ENCODE measurements at places on chromosomes 1 and 21. TPM values are rescaled to one million over a fixed set of nuclear protein-coding genes. Genes with fewer than 3 reads are reported as not detected.

DNA sequence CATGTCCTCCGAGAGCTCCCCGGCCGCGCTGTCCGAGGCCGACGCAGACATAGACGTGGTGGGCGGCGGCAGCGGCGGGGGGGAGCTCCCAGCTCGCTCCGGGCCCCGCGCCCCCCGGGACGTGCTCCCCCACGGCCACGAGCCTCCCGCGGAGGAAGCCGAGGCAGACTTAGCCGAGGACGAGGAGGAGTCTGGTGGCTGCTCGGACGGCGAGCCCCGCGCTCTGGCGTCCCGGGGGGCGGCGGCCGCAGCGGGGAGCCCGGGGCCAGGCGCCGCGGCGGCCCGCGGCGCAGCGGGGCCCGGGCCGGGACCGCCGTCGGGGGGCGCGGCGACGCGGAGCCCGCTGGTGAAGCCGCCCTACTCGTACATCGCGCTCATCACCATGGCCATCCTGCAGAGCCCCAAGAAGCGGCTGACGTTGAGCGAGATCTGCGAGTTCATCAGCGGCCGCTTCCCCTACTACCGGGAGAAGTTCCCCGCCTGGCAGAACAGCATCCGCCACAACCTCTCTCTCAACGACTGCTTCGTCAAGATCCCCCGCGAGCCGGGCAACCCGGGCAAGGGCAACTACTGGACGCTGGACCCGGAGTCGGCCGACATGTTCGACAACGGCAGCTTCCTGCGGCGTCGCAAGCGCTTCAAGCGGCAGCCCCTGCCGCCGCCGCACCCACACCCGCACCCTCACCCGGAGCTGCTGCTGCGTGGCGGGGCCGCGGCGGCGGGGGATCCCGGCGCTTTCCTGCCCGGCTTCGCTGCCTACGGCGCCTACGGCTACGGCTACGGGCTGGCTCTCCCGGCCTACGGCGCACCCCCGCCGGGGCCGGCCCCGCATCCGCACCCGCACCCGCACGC, 547 bp downstream of the FOXD2 start:
- no peak for DNase-seq

DNA sequence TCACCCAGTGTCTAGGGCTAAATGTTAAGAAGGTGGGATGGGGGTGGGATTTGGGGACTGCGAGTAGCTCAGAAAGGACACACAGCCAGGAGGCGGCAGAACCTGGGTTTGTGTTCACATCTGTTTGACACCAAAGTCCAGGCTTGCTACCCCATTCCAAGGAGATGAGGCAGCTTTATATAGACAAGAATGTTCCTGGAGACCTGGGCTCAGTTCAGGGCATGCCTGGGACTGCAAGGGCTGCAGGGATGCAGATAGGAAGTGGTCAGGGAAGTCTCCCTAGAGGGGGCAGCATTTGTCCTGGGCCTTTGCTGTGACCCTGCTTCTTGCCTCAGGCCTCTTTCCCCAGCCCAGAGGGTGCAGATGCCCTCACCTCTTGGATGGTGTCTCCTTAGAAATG, 16.3 kb downstream of the PADI3 start:
- DNase-seq, result peak; percentile 69

DNA sequence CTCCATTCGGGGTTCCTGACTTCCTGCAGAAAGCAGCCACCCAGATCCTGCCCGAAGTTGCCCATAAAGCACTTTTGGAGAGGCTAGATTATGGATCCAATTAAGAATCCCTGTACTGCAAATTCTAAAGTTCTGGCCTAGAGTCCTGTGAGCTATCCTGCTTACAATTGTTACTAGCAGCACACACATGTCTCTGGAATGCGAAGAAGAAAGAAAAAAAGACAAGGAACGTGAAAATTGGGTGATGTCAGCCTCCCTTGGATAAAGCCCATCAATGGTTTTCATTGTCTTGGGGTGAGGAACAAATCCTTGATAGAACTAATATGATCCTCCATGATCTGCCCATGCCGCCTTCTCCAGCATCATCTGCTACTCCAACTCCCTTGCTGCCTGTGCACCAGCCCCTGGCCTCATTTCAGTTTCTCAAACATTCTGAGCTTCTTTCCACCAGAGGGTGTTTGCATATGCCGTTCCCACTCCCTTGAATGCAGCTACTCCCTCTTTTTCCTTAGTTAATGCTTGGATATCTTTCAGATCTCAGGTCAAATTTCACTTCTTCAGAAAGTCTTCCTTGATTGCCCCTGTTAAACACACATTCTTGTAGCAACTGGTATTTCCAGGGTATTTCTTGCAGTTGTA, 94.0 kb downstream of the ST6GALNAC5 start:
- DNase-seq, result peak; percentile 39

DNA sequence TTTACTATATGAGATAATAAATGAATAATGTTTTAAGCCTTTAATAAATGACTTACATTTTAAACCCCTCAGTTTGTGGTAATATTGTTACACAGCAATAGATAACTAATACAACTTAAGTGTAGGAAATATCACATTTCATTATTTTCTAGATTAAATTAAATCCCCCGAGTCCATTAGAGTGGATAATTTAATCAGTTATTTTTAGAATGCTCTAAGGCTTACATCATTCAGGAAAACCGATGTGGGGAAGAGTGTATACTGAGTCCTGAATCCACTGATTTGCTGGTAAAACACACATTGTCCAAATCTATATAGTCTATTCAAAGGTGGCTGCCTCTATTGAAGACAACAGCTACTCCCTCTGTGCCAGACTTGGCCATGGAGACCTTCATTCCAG, 35.7 kb upstream of the DOCK7 start:
- no peak for DNase-seq

DNA sequence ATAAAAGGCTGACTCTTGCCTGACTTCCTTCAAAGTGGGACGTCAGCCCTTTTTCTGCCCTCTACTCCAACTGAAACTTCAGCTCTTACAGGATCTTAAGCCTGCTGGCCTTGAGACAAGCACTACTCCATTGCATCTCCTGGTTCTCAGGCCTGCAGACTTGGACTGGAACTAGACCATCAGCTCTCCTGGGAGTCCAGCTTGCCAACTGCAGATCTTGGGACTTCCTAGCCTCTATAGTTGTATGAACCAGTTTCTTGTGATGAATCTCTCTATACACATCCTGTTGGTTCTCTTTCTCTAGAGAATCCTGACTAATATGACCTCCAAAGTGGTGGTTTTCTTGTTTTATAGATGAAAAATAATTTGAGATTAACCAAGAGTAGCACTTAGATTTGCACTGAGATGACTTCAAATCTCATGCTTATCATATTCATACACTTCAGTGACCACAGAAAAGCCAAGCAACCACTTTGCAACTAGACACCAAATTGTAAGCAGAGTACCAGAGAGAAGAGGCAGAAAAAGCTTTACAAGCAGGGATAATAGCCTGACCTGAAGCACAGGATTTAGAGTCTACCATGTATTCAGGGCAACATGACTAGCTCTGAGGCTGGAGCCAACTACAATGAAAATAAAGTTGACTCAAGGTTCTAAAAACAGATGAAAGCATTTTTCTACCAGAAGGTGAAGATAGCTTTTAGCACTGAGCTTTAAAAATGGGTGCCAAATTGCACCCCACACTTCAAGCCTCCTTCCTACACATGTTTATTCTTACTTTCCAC, 661.3 kb upstream of the USP24 start:
- no peak for DNase-seq

- no peak for DNase-seq
Observed at GRCh38 chr1:99613716-99614115, 32.2 kb upstream of the PALMD start.

DNA sequence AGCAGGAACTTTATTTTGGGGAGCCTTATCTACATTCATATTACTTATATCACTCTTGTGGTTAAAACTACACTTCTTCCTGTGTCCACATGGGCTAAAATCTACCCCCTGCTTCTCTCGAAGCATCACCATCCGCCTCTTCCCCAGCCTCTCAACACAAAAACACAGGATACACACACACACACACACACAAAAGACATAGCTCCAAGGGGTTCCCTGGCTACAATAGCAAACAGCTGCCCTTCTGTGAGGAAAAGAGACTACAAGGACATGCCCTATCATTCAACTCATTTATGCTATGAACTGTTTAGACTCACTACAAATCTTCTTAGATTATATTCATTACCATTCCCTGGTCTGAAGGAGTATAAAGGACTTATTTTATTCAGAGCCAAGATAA, 155.0 kb downstream of the PIGK start:
- DNase-seq, result no peak

- DNase-seq, result no peak
Observed at GRCh38 chr1:181353526-181353925, 129.8 kb upstream of the CACNA1E start.

- peak; percentile 57 for DNase-seq
Observed at GRCh38 chr1:233327651-233328141, at the start of gene MAP3K21. TSS of gene MAP3K21 (plus strand) at chr1:233327724. CDS start at chr1:233328029, 305 bp downstream.

DNA sequence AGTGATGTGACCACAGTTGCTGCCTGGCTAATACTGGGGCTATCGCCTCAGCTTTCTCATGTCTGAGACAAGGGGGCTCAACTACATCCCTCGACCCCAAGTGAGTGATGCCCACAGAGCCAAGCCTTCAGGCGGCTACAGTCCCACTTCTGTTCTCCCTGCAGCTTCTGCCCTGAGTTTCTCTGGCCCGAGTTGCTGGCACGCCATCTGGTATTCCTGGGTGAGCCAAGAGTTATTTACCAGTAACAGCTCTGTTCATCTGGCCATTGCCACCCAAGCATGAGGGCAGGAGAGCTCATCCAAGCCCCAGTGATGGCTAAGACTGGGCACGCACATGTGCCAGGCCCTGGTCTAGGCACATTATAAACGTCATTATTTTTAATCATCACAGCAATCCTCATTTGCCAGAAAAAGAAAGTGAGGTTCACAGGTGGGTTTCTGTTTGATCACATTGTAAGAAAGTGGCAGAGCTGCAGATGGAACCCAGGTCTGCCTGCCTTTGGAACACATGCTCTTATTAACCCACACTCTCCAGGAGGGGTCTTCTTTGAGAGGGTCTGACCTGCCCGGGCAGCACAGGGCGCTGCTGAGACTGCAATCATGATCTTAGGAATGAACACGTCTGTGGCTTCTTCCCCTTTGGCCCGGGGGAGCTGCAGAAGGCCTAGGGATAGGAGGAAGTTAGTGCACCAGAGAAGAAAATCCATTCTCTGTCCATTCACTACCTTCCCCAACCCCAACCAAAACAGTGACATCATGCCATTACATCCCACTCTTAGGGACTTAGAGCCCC, 27.5 kb downstream of the KCND3 start:
- DNase-seq, result no peak

DNA sequence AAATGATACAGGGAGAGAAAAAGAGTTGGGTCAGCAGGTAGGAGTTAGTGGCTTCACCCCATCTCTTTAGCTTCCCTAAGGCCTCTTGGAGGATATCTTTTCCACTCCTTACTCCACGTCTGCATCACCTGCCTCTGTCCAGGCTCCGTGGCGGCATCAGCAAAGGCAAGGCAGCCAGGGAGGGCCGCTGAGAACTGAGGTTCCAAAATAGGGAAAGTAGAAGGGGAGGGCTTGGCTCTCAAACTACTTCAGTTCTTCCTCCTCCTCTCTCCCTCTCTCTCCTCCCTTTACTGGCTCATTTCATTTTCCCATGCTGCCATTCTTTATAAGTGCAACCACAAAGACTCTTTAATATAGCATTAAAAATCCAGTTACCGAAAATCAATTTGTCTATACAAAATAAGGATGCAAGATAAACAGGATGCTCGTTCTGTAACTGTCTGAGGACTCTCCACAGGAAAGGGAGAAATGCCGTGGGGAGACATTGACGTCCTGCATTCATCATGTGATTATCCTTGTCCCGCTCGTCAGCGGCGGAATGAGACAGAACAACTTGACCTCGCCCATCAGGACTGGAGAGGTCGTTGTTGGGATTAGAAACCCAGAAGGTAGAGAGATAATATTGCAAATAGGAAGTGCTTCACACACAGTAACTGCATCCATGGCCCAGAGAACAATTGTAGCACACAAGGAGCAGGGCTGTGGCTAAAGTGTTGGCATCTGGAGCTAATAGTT, 3.1 kb upstream of the MT1HL1 start:
- DNase-seq, result no peak

DNA sequence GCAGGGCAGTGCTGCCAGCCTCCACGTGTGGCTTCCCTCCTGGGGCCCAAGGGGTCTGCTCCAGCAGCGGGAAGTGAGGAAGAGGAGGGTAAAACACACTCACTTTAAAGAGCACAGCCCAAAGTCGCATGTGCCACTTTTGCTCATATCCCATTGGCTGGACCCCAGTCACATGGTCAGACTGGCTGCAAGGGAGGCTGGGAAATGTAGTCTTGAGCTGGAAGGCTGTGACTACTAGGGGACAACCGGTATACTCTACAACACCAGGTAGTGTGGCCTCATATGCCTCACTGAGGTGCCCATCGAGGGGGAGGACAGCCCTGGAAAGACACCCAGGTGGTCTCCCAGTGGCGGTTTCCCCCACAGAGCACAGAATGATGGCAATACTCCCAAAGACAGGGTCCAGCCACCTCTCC, 45.2 kb downstream of the CAMK2N1 start:
- DNase-seq, result peak; percentile 24

DNA sequence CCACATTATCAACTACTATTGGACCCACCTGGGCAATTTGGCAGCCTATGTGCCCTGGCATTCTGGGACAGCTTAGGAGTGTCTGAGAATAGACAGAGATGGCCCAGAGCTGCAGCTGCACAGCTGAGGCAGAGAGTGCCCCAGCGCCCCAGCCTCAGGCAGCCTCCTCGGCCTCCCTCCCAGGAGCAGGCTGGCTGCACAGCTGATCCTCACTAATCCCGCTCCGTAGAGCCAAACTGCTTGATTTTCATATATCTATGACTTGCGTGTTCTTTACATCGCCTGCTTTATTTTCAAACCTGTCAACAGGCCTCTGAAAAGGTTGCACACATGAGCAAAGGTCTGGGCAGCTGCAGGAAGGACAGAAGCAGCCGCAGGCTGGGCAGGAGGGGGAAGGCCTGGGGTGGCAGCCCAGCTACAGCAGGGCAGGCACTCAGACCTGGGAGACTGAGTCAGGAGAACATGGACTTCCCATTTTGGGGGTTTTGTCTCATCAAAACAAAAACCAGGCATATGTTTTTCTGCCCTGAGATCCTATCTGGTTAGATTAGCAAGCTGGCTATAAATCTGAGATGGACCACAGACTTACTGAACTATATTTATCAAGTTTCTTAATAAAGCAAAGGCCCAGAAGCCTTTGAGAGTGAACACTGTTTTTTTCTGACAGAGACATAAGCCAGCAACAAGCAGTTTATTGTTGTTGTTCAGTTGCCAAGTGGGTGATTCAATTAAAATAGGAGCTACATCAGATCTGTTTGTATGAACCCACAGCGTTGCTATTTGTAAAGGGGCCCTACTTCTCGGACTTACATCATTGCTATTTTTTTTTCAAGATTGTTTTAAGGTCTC, 301.8 kb upstream of the DUSP10 start:
- peak; percentile 79 for DNase-seq

Gene MIB2
- total RNA-seq, result 44.8 TPM

Gene C1orf210
- total RNA-seq, result 7.2 TPM

Gene OTUD7B
- 14.3 TPM for total RNA-seq

Gene PLA2G2C
- total RNA-seq, result not detected

Gene FAM72D
- total RNA-seq, result 0.33 TPM

Gene PTPN7
- total RNA-seq, result not detected

Gene GIPC2
- total RNA-seq, result under 0.01 TPM

Measured in mammary epithelial cell (primary cell).